Fibroblast of villous mesenchyme (primary cell): ENCODE measurements at places on chromosomes 1 and 21. TPM values are rescaled to one million over a fixed set of nuclear protein-coding genes. Genes with fewer than 3 reads are reported as not detected.

Gene IL22RA1
- total RNA-seq = not detected in 2 replicates

Gene FGR
- not detected in 2 replicates for total RNA-seq

Gene HIVEP3
- 0.86 and 1.6 TPM in 2 replicates for total RNA-seq

Gene ANKRD35
- 1.3 TPM in 2 replicates for total RNA-seq

Gene S100B
- not detected in 2 replicates for total RNA-seq

Gene LRRIQ3
- 0.32 and 1.7 TPM in 2 replicates for total RNA-seq

Gene MIB2
- 58.7 and 62.8 TPM in 2 replicates for total RNA-seq

Gene CBS
- total RNA-seq = 44.5 and 92.4 TPM in 2 replicates

Gene BEND5
- under 0.01 TPM in 1 of 2 replicates, not detected in the other for total RNA-seq

Gene COL9A2
- total RNA-seq = 0.86 and 1.3 TPM in 2 replicates

Gene LDLRAD1
- not detected in 2 replicates for total RNA-seq

Gene GBP2
- total RNA-seq = 59.9 and 96.3 TPM in 2 replicates

Gene TSSK3
- total RNA-seq = 0.86 and 0.97 TPM in 2 replicates

Gene PROX1
- total RNA-seq = under 0.01 TPM in 2 replicates

Gene GUCA2B
- not detected in 2 replicates for total RNA-seq

Gene FRRS1
- 17.7 and 20.7 TPM in 2 replicates for total RNA-seq
